ENCODE measurements at places on chromosomes 3 and 15.

DNA sequence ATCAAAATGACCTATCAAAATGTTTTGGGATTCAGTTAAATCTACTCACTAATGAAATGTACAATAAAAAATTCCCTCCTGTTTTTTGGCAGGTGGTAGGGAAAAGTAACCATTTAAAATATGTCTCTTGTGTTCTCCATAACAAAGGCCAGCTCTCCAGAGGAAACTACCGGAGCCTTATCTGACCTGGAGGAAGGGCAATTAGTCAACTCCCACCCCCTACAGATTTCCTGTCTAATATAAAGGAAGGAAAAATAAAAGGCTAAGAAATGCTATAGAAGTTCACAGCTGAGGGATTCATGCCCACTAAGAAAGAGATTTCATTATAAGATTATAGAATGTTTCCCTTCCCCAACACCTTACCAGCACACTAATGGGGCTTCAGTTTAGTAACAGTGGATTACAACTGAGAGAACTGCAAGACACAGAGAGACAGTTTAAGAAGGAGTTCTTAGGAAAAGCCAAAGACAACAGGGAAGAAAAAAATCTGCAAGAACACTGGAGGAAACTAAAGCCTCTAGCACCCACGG lies 376.5 kb upstream of the KCNMB2 start:
- no peak for DNase-seq

DNA sequence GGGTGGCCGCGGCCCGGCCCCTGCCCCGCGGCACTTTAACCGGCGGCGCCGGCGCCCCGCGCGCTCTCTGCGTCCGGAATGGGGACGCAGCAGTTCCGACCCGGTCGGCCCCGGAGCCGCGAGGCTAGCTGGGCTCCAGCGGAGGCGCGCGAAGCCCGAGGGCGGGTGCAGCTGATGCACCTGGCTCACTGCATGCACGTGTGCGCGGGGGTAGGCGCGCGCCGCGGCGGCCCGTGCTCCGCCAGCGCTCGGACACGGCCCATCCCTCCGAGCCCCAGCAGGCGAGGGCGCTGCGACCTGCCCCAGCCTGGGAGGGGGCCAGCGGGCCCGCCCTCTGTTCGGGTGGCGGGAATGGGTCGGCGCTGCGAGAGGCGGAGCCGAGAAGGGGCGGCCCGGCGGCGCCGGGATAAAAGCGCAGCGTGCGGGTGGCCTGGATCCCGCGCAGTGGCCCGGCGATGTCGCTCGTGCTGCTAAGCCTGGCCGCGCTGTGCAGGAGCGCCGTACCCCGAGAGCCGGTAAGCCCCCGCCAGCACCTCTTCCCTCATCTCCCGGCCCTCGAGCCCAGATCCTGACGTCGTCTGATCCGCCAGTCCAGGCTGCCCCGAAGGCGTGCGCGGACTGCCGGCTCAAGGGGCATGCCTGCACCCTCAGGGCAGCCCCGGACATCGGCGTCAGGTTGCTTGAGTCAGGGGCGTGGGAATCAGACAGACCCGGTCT lies at the start of the genes CHDH and IL17RB:
CHDH (minus strand) TSS at position 286 of the 717 bp plus-strand sequence. CDS start 22,411 bp downstream, outside the sequence.
IL17RB (plus strand) TSS at position 435 of the 717 bp plus-strand sequence; CDS start at position 456, 21 bp downstream.
- peak; percentile 85 for DNase-seq

DNA sequence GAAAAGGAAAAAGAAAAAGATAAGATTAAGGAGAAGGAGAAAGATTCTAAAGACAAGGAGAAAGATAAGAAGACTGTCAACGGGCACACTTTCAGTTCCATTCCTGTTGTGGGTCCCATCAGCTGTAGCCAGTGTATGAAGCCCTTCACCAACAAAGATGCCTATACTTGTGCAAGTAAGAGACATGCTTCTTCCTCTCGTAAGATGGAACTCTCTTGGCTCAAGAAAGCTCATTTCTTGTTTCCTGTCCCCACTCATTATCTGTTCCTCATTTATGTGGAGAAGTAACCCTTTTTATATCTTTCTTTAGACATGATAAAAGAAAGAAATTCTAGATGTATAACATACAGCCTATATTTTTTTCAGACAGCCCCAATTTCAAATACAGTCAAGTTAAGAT lies 101.4 kb downstream of the KLHL25 start:
- DNase-seq: no peak

DNA sequence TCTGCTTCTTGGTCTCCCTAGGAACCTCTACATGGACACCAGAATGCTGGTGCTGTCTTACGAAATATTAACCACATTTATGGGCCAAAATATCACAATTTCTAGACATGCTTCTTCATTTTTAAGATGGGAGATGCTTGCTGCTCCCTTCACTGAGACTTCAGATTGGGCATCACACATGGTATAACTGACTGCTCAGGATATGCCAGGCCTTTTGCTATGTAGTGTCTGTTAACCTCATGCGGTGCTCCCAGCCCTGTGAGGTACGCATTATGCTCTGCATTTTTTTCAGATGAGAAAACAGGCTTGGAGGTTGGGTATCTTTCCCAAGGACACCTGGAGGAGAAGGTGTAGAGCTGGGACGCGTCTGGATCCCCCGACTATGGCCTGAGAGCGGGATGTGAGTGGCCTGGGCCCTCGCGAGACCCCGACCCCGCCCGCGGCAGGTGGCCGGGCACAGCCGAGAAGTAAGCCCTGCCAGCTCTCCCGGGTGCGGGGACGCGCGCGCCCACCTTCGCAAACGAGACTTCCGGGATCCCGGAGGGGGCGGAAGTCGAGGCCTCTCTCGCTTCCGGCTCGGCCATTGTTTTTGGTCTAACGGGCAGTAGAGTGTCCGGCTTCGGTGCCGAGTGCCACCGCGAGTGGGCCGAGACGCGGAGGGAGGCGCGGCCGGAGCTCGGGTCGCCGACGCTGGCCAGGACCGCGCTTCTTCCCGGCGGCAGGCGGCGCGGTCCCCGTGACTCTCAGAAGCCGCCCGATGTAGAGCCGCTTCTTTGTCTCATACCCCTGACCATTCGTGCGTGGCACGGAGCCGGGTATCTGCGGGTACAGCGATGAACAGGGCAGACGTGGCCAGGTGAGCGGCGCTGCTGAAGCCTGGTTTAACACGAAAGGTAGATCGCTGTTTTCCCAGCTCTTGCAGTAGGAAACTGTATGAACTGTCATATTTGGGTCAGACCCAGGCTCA lies at the start of gene ZKSCAN7:
ZKSCAN7 (plus strand) TSS at position 568 of the 967 bp plus-strand sequence. CDS start 1,855 bp downstream, outside the sequence.
- DNase-seq: peak; percentile 82
